ENCODE measurements at places on chromosomes 1 and 21. TPM values are rescaled to one million over a fixed set of nuclear protein-coding genes. Genes with fewer than 3 reads are reported as not detected.

DNA sequence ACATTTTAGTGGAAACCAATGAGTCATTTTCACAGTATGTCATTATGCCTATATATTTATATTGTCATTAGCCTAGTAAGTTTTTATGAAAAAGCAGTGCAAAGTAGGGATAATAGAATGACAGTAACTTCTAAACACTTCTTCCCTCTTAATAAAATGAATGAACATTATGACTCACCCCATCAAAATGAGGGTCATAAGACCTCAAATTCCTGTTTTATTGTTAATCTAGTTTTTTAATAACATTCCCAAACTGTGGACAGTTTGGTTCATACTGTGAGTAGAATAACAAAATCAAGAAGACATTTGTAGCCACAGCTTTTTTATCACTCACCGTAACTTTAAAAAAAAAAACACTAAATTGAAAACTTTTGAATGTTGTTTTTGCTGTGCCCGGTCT lies 160.5 kb downstream of the LRRC40 start:
- DNase-seq, result peak; percentile 24

GRCh38 chr1:940107-941014 lies 16.6 kb downstream of the SAMD11 start:
- DNase-seq, result no peak

DNA sequence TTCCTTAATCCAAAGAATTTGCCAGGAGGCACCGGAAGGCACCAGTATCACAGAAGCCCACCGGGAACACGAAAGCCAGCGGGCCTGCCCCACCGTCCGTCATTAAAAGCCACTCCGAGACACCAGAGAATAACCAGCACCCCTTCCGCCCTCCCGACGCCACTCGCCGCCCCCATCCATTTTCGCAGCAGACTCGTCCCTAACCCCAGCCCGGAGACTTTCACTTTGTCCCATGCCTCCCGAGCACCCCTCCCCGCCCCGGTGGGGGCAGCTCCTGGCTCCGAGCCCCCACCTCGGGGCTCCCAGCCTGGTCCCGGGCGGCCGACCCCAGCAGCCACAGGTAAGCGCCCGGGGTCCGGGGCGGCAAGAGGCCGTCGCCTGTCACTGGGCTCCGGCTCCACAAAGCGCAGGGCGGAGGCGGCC lies 105.4 kb downstream of the SLC45A1 start:
- no peak for DNase-seq

Gene BCL2L15
- total RNA-seq, result 1.0 TPM

Gene S1PR1
- under 0.01 TPM for total RNA-seq

GRCh38 chr1:59557549-59557885 lies 257.2 kb upstream of the HOOK1 start:
- DNase-seq, result no peak

GRCh38 chr1:223264529-223264928 lies 99.4 kb downstream of the SUSD4 start:
- no peak for DNase-seq

Gene CENPS
- 9.7 TPM for total RNA-seq

- no peak for DNase-seq
Observed at GRCh38 chr1:34380526-34381124, 203.9 kb downstream of the C1orf94 start.

- DNase-seq, result no peak
Observed at GRCh38 chr1:236065509-236066005, 667 bp upstream of the NID1 start.

DNA sequence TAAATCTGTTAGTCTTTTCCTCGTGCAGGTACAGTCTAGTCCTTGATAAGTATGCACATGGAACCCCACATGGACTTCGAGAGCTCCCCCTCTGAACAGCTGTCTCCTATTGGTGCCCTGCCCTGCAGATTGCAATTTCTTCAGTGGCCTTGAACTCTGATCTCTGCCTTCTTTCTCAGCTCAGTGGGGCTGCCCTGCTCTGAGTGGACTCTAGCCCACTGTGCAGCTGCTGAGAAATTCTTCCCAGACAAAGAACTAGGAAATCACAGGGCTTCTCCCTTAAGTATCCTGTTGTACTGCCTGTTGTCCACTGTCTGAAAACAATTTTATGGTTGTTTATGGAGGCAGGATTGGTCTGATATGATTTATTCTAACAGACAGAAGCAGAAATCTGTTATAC lies 38.2 kb downstream of the ADAM30 start:
- no peak for DNase-seq

DNA sequence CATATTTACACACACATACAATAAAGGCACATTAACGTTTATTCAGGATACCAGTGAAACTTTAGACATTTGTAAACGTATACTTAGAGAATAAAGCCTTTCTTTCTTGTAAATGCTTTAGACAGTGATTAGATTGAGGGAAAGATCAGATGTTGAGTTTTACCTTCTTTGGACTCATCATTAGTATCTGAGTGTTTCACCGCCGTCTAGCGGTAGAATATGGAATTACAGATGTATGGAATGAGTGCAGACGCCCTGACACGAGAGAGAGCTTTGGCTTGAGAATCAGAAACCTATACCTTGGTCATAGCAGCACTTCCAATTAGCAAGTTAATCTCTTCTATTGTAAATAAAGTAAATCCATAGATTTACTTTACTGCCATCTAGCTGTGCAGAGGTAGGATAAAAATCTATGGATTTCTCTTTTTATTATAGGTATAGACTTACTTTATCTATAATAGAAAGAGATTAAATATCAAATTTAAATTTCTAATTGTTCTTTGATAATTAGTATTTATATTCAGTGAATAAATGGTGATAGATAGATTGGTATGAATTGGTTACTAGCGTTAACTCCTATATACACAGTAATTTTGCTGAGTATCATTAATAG lies 12.6 kb downstream of the FLG2 start:
- peak; percentile 78 for DNase-seq

Gene COL9A2
- 0.13 TPM for total RNA-seq

DNA sequence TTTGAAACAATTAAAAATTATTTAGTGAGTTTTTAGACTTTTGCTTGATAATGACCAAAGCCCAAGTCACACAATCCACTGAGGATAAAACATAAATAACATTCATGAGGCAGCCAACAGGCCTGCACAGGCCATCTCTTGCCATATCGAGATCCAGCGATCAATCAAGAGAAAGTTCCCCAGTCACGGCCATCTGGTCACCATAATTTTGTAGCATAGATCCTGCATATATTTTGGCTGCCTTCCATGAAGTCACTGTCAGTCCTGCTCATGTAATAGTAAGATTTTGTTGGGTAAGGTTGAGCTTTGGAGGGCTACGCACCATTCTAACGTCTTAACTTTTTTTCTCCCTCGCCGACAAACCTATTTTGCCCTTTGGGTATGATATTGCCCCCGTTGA lies 17.5 kb downstream of the KPNA6 start:
- DNase-seq, result no peak

- DNase-seq, result peak; percentile 21
Observed at GRCh38 chr1:111719674-111720132, 19.5 kb downstream of the INKA2 start.

Gene ANGPTL7
- total RNA-seq, result not detected

DNA sequence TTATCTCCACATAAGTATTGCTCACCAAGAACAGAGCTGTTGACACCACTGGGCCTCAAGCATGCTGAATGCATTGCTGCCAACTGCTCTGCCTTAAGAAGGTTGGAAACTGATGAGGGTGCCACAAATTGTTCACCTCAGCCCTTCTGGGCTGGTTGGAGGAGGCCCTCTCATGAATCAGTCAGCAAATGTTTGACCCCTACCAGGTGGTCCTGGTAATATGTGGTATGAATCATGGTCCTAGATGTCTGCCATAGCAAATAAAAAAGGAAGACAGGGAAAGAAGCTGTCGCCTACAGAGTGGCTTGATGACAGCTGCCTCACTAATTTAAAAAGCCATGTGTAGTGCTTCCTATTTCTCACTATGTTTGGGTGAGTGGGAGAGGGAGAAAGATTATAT lies 12.2 kb downstream of the SPATA46 start:
- DNase-seq, result no peak

DNA sequence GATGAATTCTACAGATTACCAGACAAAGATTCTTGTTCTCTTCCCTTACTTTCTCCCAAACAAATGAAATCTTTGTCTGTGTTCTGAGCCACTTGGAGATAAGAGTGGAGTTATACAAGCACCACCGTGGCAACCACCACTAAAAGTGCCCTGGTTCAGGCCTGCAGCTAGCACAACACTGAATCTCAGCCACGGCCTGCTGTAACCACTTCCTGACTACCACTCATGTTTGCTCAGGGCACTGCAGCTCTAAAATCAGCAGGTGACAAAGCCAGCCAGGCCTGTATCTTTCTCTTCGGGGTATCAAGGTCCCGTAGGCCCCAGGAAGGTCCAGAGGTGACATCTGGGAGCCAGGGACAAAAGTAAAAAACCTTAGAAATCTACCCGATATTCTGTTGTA lies 3.2 kb upstream of the OR2T6 start:
- no peak for DNase-seq

Gene GUCA2B
- total RNA-seq, result not detected

Gene ARHGEF16
- 21.6 TPM for total RNA-seq

- no peak for DNase-seq
Observed at GRCh38 chr1:84795966-84796600, 96.9 kb downstream of the LPAR3 start.

DNA sequence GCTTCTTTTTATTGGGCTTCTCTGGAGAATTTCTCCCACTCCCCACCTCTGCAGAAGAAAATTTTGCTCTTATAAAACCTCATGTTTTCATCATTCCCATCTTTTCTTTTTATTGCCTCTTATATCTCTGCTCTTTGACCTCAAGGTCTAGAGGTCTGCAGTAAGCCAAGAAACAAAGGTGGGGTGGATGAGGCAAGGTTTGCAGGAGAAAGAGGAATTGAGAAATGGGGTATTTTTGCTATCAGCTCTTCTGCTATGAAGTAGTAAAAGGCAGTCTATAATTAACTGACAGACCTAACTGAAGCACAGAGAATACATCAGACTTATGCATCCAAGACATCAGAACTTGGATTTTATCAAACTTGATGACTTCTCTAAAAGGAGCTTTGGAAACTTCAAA lies 22.9 kb downstream of the SYT11 start:
- DNase-seq, result no peak

DNA sequence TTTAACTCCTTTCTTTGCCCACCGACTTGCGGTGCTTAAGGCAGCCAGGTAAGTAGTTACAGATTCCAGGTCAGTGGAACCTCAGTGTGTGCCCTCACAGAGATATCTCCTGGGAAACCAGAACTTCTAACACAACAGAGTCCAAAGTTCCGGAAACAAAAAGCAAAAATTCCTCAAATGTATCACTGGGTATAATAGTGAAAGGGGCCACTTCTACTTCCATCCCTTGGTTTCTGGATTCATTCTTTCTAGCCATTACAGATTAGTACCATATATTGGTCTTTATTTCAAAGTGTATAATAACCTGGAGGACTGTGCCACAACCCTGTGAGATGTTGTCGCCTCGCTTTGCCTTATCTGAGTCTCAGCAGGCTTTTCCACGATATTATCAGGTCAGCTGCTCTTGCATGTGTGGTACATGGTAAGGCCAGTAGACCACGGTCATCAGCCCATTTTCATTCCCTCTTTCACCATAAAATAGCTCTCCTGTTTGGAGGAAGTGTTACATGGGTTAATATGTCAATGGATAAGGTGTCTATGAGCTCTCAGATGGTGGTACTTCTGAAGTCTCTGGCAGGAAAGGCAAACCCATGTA lies 14.9 kb upstream of the VASH2 start:
- DNase-seq, result no peak

Gene TEDDM1
- total RNA-seq, result not detected

DNA sequence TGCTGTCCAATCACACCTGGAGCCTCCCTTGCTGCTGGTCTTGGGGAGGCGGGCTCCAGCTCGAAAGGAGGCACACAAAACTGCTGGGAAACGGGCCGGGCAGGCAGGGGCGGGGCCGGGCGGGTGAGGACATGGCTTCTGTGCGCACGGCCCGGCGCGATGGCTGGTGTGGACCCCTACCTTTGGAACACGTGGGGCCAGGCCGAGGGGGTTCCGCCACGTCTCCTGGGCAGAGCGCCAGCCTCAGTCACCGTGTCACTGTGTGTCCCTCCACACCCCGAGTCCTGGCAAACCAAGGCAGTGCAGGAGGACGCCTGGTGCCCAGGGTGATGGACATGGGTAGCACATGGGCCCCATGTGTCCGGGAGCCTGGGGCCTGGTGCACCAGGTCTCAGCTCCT lies 42.0 kb upstream of the ADARB1 start:
- DNase-seq, result no peak
